ENCODE measurements at places on chromosomes 11 and 22. TPM values are rescaled to one million over a fixed set of nuclear protein-coding genes. Genes with fewer than 3 reads are reported as not detected.

The LIF gene
- 2.0 TPM for total RNA-seq

The CHADL gene
- total RNA-seq, result 0.28 TPM

The UBASH3B gene
- 31.2 TPM for total RNA-seq

The SGSM1 gene
- 0.18 TPM for total RNA-seq

The GLYATL1 gene
- not detected for total RNA-seq

The LRRC56 gene
- total RNA-seq, result 0.47 TPM

The MMP13 gene
- total RNA-seq, result not detected

The DBX1 gene
- not detected for total RNA-seq

The PRAME gene
- total RNA-seq, result 0.09 TPM
